Thyroid gland (tissue), 4 donors: ENCODE measurements at places on chromosomes 6 and 20. TPM values are rescaled to one million over a fixed set of nuclear protein-coding genes. Genes with fewer than 3 reads are reported as not detected.

Gene NAA20
- 65.7 TPM for total RNA-seq

Gene SCGN
- not detected for total RNA-seq

Gene AGER
- total RNA-seq, result 20.6 TPM

Gene SRMS
- not detected for total RNA-seq

Gene C2
- total RNA-seq, result 2.5 TPM

Gene PERP
- 27.4 TPM for total RNA-seq

Gene HMGA1
- total RNA-seq, result 35.9 TPM

Gene ADGRF5
- total RNA-seq, result 85.3 TPM

- peaks cover 14% of the 10 kb centered on the region for H3K4me1 ChIP-seq
- H3K27ac ChIP-seq, result no peak overlapping the region
- no peaks in the 10 kb centered on the region for H3K27me3 ChIP-seq
Observed at GRCh38 chr20:57210054-57210910, 56.2 kb downstream of the BMP7 start.

DNA sequence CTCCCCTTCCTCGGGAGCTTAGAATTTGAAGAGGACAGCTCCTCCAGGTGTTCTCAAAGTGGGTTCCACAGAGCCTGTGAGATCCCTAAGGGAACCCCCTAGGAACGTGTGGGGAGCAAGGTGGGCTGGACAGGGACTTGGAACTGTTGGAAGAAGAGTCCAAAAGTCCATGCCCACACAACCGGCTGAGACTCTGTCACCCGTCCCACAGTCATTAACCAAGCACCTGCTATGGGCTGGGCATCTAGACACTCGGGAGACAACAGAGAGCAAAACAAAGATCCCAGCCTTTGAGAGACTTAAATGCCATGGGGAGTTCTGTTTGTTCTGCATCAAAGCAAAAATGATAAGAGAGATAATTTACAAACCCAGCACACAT lies 51.9 kb upstream of the SAYSD1 start:
- no peaks in the 10 kb centered on the region for H3K36me3 ChIP-seq
- peaks cover 27% of the 10 kb centered on the region for H3K4me1 ChIP-seq
- H3K4me3 ChIP-seq, result no peak overlapping the region
- H3K27me3 ChIP-seq, result no peaks in the 10 kb centered on the region
- H3K27ac ChIP-seq, result no peak overlapping the region
- no peak for DNase-seq

- no peaks in the 10 kb centered on the region for H3K36me3 ChIP-seq
- H3K27ac ChIP-seq, result no peak overlapping the region
- no peak for DNase-seq
- H3K4me3 ChIP-seq, result no peak overlapping the region
- H3K4me1 ChIP-seq, result no peaks in the 10 kb centered on the region
Observed at GRCh38 chr6:110590821-110591351, 114.5 kb upstream of the SLC22A16 start.

DNA sequence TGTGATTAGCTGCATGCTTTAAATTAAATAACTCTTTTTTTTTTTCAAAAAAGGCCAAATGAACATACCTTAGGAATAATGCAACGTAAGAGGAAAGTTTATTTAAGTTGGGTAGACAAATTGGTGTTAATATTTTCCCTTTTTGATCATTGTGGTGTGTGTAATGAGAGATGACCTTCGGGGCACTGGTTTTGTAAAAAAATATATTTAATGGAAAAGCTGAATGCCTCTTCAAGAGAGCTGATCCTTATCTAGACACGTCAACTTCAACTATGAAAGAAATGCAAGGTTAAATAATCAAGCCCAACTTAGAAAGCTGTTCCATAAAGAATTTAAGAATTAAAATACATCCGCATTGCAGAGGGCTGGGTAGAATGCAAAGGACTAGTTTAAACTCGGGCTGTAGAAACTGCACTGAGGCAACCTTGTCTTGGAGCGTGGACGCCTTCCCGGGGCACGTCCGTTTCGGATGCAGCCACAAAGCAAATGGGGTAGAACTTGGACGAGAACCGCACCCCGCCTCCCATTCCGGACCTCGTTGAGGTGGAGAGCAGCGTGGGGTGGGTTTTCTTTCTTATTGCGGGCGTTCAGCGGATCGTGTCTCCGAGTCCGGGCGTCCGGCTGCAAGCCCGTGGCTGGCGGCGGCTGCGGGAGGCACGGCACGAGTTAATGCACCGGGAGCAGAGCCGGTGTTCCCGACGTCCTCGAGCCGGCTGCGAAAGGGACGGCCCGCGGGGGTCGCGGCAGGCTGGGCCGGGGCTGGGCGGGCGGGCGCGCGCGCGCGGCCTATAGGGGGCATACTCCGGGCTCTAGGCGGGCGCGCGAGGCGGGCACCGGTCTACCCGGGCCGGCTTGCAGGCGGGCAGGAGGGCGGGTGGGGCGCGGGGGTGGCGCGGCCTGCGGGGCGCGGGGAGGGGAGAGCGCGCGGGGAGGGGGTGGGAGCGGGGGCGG lies 1.9 kb downstream of the JARID2 start:
- H3K4me1 ChIP-seq, result peaks cover 18% of the 10 kb centered on the region

- H3K27me3 ChIP-seq, result no peaks in the 10 kb centered on the region
- DNase-seq, result no peak
- H3K27ac ChIP-seq, result no peak overlapping the region
- no peak overlapping the region for H3K4me3 ChIP-seq
- no peaks in the 10 kb centered on the region for H3K36me3 ChIP-seq
Observed at GRCh38 chr6:140663094-140663493, 1288.6 kb upstream of the CITED2 start.

- DNase-seq, result no peak
- H3K27ac ChIP-seq, result no peak overlapping the region
- H3K27me3 ChIP-seq, result no peaks in the 10 kb centered on the region
- H3K4me1 ChIP-seq, result no peaks in the 10 kb centered on the region
- H3K4me3 ChIP-seq, result no peak overlapping the region
Observed at GRCh38 chr20:1094751-1095150, 23.7 kb upstream of the PSMF1 start.

DNA sequence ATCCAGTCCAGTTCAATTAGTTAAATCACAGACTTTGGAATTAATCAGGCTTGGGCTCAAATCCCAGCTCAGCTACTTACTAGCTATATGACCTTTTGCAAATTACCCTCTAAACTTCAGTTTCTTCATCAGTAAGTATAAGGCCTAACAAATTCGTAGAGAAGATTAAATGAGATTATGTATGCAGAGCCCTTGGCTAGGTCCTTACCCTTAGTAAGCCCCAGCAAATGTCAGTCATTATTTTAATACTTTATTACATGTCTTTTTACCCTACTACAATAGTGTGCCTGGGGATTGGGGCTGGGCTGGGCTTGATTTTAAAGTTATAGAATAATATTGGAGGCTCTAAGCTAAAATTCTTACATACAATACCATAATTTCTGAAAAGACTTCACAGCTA lies 326.1 kb upstream of the PREP start:
- H3K27me3 ChIP-seq, result no peaks in the 10 kb centered on the region
- no peaks in the 10 kb centered on the region for H3K36me3 ChIP-seq
- H3K4me3 ChIP-seq, result no peak overlapping the region
- peaks cover 6% of the 10 kb centered on the region for H3K4me1 ChIP-seq
- no peak for DNase-seq

DNA sequence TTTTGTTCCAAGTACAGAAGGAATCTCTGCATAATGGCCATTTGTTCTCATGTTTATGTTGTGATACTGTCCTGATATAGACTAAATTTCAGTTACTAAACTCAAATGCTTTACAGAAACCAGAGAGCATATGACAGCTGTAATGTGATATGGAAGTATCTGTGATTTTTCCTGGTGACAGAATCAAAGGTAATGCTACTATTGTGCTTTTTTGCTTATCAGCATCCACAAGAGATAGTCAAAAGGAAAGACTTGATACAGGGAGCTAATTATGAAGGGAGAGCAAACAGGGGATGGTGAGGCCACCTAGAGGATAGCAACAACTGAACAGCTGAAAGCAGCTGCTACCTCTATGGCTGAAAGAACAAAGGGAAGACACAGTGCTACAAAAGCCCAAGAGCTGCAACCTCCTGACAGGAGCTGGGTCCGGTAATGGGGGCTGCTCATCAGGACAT lies 181.4 kb downstream of the PHF3 start:
- no peaks in the 10 kb centered on the region for H3K27me3 ChIP-seq
- H3K4me1 ChIP-seq, result no peaks in the 10 kb centered on the region
- no peak for DNase-seq
- no peaks in the 10 kb centered on the region for H3K36me3 ChIP-seq

DNA sequence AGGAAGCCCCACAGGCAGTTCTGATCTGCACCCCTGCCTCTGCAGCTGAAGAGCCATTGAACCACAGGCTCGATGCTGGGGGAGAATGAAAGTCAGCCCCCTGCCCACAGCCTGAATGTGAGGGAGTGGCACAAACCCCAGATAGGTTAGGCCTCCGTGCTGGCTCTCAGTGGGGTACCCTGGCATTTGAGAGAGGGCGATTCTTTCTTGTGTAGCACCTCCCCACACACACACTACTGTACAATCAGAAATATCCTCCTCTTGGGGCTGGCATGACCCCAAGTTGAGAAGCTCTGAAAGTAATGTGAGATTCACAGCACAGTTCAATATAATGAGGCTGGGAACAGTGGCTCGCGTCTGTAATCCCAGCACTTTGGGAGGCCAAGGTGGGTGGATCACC lies 17.9 kb downstream of the TTBK1 start:
- H3K4me1 ChIP-seq, result no peaks in the 10 kb centered on the region
- no peaks in the 10 kb centered on the region for H3K36me3 ChIP-seq
- DNase-seq, result no peak
- H3K27ac ChIP-seq, result no peak overlapping the region
- no peaks in the 10 kb centered on the region for H3K27me3 ChIP-seq
- H3K4me3 ChIP-seq, result no peak overlapping the region

DNA sequence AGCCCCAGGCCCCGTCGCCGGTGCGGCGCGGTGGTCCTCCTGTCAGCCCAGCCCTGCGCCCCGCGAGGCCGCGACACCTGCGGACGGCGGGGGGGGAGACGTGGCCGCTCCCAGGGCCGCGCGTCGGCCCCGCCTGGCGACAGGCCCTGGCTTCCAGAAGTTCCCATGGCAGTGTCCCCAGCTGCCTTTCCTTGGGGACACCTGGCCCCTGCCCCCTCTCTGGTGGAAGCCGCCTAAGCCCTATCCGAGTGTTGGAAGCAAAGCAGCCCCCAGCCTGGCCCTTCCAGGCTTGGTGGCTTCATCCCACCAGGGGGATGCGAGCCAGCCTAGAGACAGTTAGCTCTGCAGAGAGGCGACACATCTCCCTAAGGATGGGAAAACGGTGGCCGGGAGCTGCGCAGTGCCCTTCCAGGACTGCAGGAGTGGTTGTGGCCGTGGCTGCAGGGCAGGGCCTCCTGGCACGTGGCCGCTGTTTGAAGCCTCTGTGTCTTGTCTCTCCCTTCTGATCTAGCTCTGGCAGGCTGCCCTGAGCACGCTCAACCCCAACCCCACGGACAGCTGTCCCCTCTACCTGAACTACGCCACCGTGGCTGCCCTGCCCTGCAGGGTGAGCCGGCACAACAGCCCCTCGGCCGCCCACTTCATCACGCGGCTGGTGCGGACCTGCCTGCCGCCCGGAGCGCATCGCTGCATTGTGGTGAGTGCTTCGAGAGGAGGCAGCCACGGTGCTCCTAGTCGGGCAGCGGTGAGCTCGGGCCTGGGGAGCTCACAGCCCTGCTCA lies 816 bp downstream of the NPEPL1 start:
- H3K27ac ChIP-seq, result peak overlapping the region; percentile 79
- H3K4me3 ChIP-seq, result no peak overlapping the region
- peaks cover 9% of the 10 kb centered on the region for H3K4me1 ChIP-seq
- H3K27me3 ChIP-seq, result no peaks in the 10 kb centered on the region

DNA sequence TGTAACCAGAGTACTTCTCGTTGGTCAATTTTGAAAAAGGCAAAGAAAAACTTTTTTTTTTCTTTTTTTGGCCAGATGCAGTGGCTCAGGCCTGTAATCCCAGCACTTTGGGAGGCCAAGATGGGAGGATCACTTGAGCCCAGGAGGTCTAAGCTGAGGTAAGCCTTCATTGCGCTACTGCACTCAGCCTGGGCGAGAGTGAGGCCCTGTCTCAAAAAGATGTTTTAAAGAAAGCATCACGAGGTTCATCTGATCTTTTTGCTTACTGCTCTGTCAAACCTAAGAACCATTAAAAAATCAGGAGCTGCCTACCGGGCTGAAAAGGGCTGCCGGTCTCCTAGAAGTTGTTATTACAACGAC lies 607 bp downstream of the LYRM2 start:
- H3K4me3 ChIP-seq, result peak overlapping the region; percentile 69
- H3K27me3 ChIP-seq, result no peaks in the 10 kb centered on the region
- peak overlapping the region; percentile 89 for H3K27ac ChIP-seq
- H3K36me3 ChIP-seq, result no peaks in the 10 kb centered on the region
- no peak for DNase-seq
- peaks cover 12% of the 10 kb centered on the region for H3K4me1 ChIP-seq

GRCh38 chr20:62364911-62365736 lies 2.0 kb downstream of the LAMA5 start:
- H3K4me3 ChIP-seq, result peak overlapping the region; percentile 92
- DNase-seq, result peak; percentile 79
- H3K36me3 ChIP-seq, result no peaks in the 10 kb centered on the region
- no peaks in the 10 kb centered on the region for H3K27me3 ChIP-seq
- peak overlapping the region; percentile 95 for H3K27ac ChIP-seq

- no peaks in the 10 kb centered on the region for H3K4me1 ChIP-seq
- no peak for DNase-seq
- H3K27ac ChIP-seq, result no peak overlapping the region
- no peaks in the 10 kb centered on the region for H3K27me3 ChIP-seq
Observed at GRCh38 chr6:71299541-71300470, 11.2 kb downstream of the OGFRL1 start.

GRCh38 chr6:89122625-89123024 lies 4.8 kb upstream of the SRSF12 start:
- no peaks in the 10 kb centered on the region for H3K36me3 ChIP-seq
- H3K4me3 ChIP-seq, result no peak overlapping the region
- H3K27me3 ChIP-seq, result no peaks in the 10 kb centered on the region
- DNase-seq, result no peak
- H3K4me1 ChIP-seq, result peaks cover 3% of the 10 kb centered on the region
- H3K27ac ChIP-seq, result no peak overlapping the region

DNA sequence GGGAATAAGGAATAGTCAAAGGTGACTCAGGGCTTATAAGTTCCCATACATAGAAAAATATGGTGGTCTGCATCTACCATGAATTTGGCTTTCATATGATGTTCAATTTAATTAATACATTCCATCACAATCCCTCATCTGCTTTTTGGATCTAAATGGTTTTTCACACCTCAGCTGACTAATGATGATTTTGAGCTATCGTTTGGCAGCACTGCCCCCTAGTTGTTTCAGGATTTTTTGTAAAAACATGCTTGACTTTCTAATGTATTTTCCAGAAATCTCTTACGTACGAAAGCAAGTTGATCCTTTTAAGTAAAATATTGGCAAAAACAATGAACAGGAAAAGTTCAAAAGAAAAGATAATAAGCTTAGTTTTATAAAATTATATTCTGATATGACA lies 408.6 kb upstream of the ADGRB3 start:
- no peaks in the 10 kb centered on the region for H3K27me3 ChIP-seq
- no peak overlapping the region for H3K27ac ChIP-seq
- no peak overlapping the region for H3K4me3 ChIP-seq
- H3K4me1 ChIP-seq, result no peaks in the 10 kb centered on the region
- no peaks in the 10 kb centered on the region for H3K36me3 ChIP-seq
- DNase-seq, result no peak
